B cell (primary cell): ENCODE measurements at places on chromosomes 13 and 19.

- no peak for DNase-seq
These were observed 120.5 kb upstream of the SPACA7 start for GRCh38 chr13:112255550-112256120.

DNA sequence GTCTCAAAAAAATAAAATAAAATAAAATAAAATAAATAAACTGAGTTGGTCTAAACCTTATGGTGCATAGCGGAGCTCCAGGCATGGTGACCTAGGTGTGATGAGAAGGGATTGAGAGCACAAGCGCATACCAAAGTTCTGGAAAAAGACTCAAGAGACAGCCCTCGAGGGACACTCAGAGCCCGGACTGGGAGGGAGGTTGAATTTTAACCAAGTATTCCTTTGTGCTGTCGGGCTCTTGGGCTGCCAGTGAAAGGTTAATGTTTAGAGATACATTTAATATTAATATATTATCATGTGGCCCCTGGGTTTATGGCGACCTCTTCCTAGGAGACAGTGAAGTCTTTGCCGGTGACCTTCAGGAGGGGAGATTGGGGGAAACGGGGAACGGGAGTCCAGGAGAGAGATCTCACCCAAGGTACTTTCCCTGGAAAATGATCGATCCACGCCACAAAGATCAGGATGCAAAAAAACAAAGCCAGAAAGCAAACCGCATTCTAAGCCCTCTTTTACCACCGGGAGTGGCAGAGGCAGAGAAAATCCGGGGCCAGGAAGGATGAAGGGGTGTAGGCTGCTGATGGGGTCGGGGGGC lies 1.6 kb downstream of the FUT6 start:
- no peak for DNase-seq

- DNase-seq: no peak
These were observed 32.7 kb downstream of the NALCN start for GRCh38 chr13:101383595-101383994.

DNA sequence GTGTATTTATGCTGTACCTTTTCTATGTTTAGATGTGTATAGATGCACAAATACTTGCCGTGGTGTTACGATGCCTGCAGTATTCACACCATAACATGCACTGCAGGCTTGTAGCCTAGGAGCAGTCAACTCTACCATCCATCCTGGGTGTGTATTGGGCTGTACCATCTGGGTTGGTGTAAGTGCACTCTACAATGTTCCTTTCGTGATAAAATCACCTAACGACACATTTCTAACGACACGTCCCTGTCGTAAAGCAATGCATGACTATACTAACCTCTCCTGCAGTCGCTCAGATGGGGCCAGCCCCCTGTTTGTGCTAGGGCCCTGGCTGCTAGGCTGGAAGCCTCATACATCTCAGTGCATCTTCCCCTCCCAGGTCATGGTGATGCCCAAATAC lies 18.4 kb downstream of the CD177 start:
- DNase-seq: no peak

- DNase-seq: no peak
These were observed 412.9 kb downstream of the DIAPH3 start for GRCh38 chr13:59750860-59751259.

DNA sequence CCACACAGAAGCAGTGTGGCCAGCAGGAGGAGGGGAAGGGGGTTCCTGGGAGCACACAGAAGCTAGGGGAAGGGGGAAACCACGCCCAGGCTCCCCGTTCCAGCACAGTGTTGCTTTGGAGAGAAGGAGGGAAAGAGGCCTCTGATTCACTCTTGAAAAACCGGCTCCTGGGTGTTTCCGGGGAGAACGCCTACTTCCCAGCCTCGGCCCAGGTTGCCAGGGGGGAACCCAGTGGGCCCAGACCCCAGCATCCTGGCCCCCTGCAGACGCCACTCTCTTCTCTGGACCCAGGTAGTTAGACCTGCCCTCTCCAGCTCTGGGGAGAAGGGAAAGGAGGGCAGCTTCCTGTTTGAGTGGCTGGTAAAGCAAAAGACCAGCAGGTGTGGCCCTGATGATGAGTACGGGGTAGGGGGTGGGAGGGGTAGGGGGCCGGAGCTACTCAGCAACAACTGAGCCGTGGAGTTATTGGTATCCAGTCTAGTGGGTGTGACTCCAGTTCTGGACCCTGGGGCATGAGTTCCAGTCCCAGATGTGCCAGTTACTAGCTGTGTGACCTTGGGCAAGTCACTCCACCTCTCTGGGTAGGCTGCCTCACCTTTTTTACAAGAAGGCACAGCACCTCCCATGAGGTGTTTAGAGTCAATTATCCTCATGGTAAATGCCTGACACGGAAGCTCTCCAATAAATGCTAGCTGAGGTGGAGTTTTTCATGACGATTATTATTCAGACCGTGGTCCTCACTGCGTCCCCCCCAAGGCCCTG lies 836 bp downstream of the GIPC1 start:
- no peak for DNase-seq

DNA sequence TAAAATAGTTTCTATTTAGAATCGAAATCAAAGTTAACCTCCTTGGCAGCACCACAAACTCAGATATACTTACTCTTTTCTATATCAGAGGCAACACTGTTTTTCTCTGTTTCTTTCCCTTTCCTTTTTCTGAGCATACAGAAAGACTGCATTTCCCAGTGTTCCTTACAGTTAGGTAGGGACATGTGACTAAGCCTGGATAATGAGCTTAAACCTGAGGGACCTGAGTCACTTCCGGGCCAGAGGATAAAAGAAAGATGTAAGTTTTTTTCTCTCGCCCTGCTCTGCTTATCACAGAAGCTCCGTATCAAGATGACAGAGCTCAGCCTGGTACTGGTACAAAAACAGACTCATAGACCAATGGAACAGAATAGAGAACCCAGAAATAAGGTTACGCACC lies 531.9 kb downstream of the KLF12 start:
- no peak for DNase-seq
